Activated CD4-positive, alpha-beta T cell treated with anti-CD3 and anti-CD28 coated beads for 4 hours (primary cell): ENCODE measurements at places on chromosomes 1 and 21.
A peak's percentile ranks its signal among the peaks of the same experiment; 100 is the strongest.

GRCh38 chr21:29073222-29074006, at the start of gene CCT8:
Gene CCT8, minus strand, starts transcription at chr21:29073648. Its CDS starts 58 bp downstream, at chr21:29073590.
- peak; percentile 99 for DNase-seq

GRCh38 chr1:171252482-171252881, 4.2 kb downstream of the FMO1 start:
- DNase-seq, result no peak

GRCh38 chr1:179935909-179936496, 18.6 kb upstream of the CEP350 start:
- DNase-seq, result no peak

DNA sequence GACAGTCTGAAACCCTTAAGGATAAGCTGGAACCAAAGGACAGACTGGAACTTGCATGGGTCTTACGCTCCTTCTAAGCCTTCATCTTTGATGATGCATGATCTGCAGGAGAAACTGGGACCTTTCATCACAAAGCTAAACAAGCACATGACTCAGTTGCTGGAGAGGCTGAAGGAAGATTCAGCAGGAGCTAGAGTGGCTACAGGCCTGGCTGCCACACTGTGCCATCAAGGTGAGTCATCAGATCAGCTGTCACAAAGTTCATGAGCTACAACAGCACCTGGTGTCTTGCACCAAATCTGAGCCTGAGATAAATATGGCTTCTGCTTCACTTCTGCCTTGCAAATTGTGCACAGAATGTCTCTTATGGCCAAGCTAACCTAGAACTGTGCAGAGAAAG, 95.5 kb upstream of the MARK1 start:
- DNase-seq, result no peak

DNA sequence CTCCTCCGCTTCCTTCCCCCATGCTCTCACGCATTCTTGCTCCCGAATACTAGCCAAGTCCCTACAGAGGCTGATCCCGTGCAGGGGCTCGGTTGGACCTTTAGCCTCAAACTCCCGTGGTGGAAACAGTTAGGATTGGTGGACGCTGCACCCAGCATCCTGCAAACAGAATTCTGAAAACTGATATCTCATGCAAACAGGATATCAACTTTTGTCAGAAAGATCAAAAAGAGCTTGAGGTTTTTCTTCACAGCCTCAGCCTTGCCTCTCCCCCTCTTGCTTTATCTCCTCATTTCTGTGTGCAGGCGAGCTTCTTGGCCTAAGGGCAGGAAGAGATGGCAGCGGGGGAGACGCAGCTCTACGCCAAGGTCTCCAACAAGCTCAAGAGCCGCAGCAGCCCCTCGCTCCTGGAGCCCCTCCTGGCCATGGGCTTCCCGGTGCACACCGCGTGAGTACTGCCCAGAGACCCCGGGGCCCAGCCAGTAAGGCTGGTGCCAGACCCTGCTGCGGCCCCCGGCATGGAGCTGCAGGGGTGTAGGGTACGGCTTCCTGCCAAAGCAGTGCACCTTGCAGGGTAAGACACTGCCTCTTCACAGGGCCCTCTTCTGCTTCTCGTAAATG, at the start of gene UBASH3A:
UBASH3A (plus strand) TSS at position 292 of the 621 bp plus-strand sequence; CDS start at position 336, 44 bp downstream.
- DNase-seq, result peak; percentile 34

- DNase-seq, result no peak
These were observed 410 bp downstream of the ACTA1 start for GRCh38 chr1:229433364-229434004.

DNA sequence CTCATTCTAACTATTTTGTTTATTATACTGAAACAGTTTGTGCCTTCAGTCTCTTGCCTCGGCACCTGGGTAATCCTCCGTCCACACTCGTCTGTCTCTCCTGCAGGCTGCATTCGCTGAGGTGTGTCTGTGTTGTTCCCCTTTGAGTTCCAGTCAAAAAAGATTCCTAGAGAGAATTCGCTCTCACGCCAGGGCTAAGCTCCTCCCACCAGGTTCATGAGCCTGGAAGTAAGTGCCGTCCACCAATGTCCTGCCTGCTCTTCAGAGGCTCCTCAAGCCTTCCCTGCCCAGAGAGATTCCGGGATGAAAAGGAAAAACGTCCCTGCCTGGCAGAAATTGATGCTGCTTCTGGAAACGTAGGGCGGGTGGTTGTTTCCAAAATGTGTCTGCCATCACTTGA, 12.9 kb downstream of the KIAA2013 start:
- DNase-seq, result no peak

- DNase-seq, result no peak
These were observed 45.5 kb upstream of the PRRX1 start for GRCh38 chr1:170618421-170618820.

DNA sequence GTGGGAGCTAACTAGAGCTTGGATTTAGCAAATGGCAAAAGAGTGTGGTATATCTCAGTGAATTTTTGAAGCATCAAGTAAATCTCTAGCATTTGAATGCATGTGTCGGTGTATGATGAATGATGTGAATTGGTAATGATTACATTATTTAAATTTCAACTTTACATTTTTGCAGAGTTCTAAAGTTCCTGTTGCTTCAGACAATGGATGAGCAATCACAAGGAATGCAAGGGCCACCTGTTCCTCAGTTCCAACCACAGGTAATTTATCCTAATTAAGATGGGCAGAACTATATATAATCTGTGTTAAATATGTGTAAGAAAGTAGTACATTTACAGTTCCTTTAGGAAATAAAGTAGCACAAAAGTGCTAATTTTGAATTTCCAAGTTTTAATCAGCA, 75.6 kb downstream of the NEK7 start:
- no peak for DNase-seq

- DNase-seq, result no peak
These were observed 26.8 kb downstream of the ELK4 start for GRCh38 chr1:205604825-205605505.

DNA sequence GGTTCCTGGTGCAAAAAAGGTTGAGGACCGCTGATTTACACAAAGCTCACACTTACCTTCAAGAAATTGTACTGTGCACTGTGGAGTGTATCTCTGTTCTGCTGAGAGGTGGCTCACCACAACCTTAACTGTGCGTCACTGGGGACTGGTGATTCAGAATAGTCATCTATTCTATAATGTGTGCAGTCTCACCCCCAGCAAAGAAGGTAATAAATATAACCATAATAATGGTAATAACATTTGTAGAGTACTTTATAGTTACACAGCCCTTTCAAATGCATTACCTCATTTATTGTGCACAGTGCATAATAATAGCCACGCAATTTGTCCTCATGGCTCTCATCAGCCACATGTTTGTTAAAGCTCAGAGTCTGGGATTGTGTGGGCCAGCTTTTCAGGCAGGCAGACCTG, 59.4 kb upstream of the DUSP10 start:
- no peak for DNase-seq

- DNase-seq, result peak; percentile 72
These were observed 85.0 kb downstream of the NKAIN1 start for GRCh38 chr1:31154632-31155215.

DNA sequence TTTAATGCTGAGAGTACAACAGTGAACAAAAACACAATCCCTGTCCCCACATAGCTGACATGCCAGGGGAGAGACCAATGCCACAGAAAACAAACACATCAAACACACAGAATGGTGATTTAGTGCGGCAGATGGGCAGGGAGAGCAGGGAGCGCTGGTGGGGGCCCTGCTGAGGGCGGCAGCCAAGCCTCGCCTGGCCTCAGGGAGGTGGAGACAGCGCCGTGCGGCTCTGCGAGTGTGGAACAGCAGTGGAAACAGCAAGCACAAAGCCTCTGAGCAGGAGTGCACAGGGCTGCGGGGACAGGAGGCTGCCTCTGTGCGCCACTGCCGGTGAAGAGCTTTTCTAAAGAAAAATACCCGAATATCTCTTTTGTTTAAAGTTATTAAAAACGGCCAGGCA, 17.0 kb downstream of the MCM3AP start:
- no peak for DNase-seq

DNA sequence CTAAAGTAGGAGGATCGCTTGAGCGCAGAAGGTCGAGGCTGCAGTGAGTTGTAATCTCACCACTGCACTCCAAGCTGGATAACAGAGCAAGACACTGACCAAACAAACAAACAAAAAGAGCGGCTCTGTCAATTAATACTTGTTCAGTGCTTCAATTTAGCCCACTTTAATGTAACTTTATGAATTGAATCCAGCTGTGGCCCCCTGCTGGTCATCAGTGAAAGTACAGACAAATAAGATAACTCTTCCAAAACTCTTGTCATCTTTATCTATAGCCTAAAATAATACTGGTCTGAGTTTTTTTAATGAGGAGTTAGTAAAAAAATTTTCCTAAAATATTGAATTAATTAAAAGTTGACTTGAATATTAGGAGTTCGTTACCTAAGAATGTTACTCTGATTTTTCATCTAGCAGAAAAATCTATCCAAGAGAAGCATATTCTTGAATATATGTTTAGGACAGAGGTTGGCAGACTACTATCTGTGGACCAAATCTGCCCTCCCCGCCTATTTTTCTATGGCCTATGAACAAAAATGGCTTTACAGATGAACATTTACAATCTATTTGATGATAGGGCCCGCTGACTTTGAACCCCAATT, 26.1 kb downstream of the ATP5PF start:
- DNase-seq, result peak; percentile 53

- no peak for DNase-seq
These were observed 47.8 kb downstream of the PRRX1 start for GRCh38 chr1:170711682-170712081.

DNA sequence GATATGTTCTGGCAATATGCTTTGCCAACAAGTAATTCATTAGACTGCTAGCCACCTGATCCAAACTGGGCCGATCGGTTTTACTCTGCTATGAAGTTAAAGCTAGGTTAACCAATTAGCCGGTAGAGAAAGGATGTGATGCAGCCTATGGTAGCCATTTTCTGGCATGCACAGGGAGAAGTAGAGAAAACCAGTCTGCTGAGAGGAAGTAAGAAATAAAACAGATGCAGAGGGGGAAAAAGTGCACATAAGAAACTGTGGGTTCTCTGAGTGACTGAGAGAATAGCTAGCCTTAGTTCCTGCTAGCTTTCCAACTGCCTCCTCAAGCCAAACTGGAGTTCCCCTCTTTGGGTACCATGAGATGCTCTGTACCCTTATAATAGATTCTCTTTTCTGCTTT, 52.8 kb downstream of the ARID4B start:
- no peak for DNase-seq

DNA sequence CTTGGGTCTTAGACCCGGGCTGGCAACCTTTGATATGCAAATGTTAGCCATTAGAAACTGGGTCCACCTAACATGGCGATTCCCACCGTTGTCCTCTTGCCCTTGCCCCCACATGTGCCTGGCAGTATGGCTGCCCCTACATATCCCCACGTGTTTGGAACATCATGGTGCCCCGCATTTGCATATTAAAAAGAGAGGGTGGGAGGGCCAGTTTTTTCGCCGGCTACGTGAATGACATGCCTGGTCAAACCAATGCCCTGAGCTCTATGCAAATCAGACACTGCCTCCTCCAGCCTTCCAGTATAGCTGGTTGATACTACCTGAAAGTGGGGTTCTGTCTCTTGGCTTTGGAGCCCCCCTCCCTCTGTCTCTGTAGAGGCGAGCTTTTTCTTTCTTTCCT, 133.0 kb downstream of the CDC42BPA start:
- no peak for DNase-seq

GRCh38 chr1:227886993-227887696, 60.6 kb downstream of the WNT9A start:
- DNase-seq, result no peak

GRCh38 chr1:196128835-196129234, 479.4 kb downstream of the KCNT2 start:
- DNase-seq, result no peak
